Muscle of back (tissue), 13 donors: ENCODE measurements at places on chromosomes 11 and 22. TPM values are rescaled to one million over a fixed set of nuclear protein-coding genes. Genes with fewer than 3 reads are reported as not detected.

The ZNF215 gene
- polyA plus RNA-seq: 1.7 TPM

The GPR83 gene
- polyA plus RNA-seq: 0.16 TPM

The CARNS1 gene
- polyA plus RNA-seq: 55.8 TPM

The LTO1 gene
- polyA plus RNA-seq: 15.8 TPM

DNA sequence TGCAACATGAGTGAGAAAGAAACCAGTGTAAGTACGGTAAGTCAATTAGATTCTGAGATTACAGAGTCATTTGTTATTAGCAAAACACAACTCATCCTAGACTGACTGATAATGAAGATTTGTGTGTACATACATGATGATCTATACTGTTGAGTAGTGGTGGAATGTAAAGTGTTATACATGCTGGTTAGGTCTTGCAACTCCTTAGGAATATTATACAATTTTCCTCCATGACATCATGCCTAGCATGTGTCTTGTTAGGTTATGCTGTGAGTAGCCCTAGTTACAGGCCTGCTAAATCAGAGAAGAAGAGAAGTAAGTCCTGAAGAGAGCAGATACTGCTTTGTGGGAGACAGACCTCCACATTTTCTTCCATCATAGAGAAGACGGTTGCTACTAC lies 880.6 kb downstream of the LUZP2 start:
- DNase-seq: no peak

GRCh38 chr11:126475014-126475991 lies 119.8 kb downstream of the ST3GAL4 start:
- no peak for DNase-seq

- peak; percentile 5 for DNase-seq
Measured at GRCh38 chr11:113475160-113475761, at the start of gene DRD2. DRD2 (minus strand) TSS chr11:113475398; CDS start chr11:113424651, 50,747 bp downstream.

- peak; percentile 61 for DNase-seq
Measured at GRCh38 chr11:91790346-91791170, 434.1 kb upstream of the FAT3 start.

DNA sequence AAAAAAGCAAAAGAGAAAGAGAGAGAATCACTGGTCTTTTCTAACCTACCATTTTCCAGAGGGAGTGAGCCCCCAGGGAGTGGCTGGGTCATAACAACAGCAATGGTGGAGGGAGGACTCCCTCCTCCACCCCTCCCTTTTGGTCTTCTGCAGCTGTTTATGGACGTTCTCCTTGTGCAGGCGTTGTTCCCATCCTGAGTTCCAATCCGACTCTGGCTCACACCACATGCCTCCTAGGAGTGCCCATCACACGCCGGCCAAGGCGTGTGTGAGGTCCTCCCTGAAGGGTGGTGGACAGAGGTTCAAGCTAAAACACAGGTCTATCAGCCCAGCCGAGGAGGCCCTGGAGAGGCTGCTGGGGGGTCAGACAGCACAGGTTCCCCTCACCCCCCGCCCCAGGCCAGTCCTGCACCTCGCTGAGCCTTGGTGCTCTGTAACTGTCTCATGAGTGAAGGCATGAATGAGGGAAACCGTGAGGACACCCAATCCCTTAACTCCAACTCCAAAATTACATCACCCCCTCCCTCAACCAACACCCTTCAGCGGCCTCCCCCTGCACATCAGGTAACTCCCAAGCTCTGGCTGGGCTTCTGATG lies 29.4 kb downstream of the IFT27 start:
- no peak for DNase-seq
